Fibroblast of lung (primary cell): ENCODE measurements at places on chromosomes 13 and 19. TPM values are rescaled to one million over a fixed set of nuclear protein-coding genes. Genes with fewer than 3 reads are reported as not detected.

ZNF284 gene
- 3.3 and 4.0 TPM in 2 replicates for total RNA-seq

CDC42EP5 gene
- total RNA-seq, result 14.7 and 15.9 TPM in 2 replicates

WTIP gene
- total RNA-seq, result 38.5 and 49.0 TPM in 2 replicates

SRRM5 gene
- total RNA-seq, result under 0.01 TPM in 1 of 2 replicates, not detected in the other

VAV1 gene
- total RNA-seq, result not detected in 2 replicates

SOHLH2 gene
- total RNA-seq, result 0.77 and 1.8 TPM in 2 replicates

NUP58 gene
- 46.5 and 57.6 TPM in 2 replicates for total RNA-seq

KIR3DL1 gene
- total RNA-seq, result not detected in 2 replicates

CEACAM8 gene
- not detected in 2 replicates for total RNA-seq

CABP5 gene
- not detected in 2 replicates for total RNA-seq

ERCC1 gene
- total RNA-seq, result 81.1 and 81.4 TPM in 2 replicates

GNA15 gene
- not detected in 2 replicates for total RNA-seq

RAB20 gene
- 3.5 and 5.6 TPM in 2 replicates for total RNA-seq

SERP2 gene
- 9.2 and 15.5 TPM in 2 replicates for total RNA-seq

AMH gene
- total RNA-seq, result 0.26 and 0.33 TPM in 2 replicates

MEGF8 gene
- total RNA-seq, result 27.6 and 32.1 TPM in 2 replicates

MYH14 gene
- not detected in 2 replicates for total RNA-seq

MTRF1 gene
- 13.4 and 17.2 TPM in 2 replicates for total RNA-seq

CYP2A7 gene
- not detected in 2 replicates for total RNA-seq

SIGLEC6 gene
- not detected in 2 replicates for total RNA-seq

TMPRSS9 gene
- total RNA-seq, result under 0.01 TPM in 1 of 2 replicates, not detected in the other
